ENCODE measurements at places on chromosomes 4 and X. TPM values are rescaled to one million over a fixed set of nuclear protein-coding genes. Genes with fewer than 3 reads are reported as not detected.

The H2BW2 gene
- polyA plus RNA-seq, result not detected

The FANCB gene
- polyA plus RNA-seq, result not detected

The PAGE4 gene
- not detected for polyA plus RNA-seq

The MAGEB17 gene
- polyA plus RNA-seq, result not detected

The F8 gene
- polyA plus RNA-seq, result 2.7 TPM

The TEX13A gene
- polyA plus RNA-seq, result not detected

The CABS1 gene
- polyA plus RNA-seq, result not detected

The PLK4 gene
- polyA plus RNA-seq, result 0.72 TPM

The TECRL gene
- 1.0 TPM for polyA plus RNA-seq

The GUCY1A1 gene
- 62.5 TPM for polyA plus RNA-seq

The SLITRK4 gene
- 1.0 TPM for polyA plus RNA-seq

The PABPC5 gene
- polyA plus RNA-seq, result 1.3 TPM

The ZNF185 gene
- 2.6 TPM for polyA plus RNA-seq

The UBE2A gene
- polyA plus RNA-seq, result 48.3 TPM

The ATG4A gene
- polyA plus RNA-seq, result 13.8 TPM

The ATP5ME gene
- polyA plus RNA-seq, result 492 TPM

The CXCL6 gene
- not detected for polyA plus RNA-seq

All from aorta (tissue), 5 donors.